Amygdala (tissue), 56 donors: ENCODE measurements at places on chromosomes 11 and 22.

GRCh38 chr11:65357856-65358356 lies 3.4 kb downstream of the TIGD3 start:
- DNase-seq = no peak

DNA sequence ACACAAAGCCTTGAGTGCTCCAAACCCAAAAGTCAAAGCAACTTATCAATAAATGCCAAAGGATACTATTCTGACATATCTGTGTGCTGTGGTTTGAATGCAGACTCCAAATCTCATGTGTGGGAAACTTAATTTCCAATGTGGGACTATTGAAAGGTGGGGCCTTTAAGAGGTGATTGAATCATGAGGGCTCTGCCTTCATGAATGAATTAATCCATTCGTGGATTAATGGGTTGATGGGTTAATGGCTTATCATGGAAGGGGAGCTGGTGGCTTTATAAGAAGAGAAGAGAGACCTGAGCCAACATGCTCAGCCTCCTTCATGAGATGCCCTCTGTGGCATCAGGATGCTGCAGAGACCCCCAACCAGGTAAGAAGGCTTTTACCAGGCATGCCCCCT lies 16.8 kb upstream of the ZNF280A start:
- DNase-seq = no peak

GRCh38 chr11:101582236-101582988 lies 1.4 kb downstream of the TRPC6 start:
- no peak for DNase-seq

DNA sequence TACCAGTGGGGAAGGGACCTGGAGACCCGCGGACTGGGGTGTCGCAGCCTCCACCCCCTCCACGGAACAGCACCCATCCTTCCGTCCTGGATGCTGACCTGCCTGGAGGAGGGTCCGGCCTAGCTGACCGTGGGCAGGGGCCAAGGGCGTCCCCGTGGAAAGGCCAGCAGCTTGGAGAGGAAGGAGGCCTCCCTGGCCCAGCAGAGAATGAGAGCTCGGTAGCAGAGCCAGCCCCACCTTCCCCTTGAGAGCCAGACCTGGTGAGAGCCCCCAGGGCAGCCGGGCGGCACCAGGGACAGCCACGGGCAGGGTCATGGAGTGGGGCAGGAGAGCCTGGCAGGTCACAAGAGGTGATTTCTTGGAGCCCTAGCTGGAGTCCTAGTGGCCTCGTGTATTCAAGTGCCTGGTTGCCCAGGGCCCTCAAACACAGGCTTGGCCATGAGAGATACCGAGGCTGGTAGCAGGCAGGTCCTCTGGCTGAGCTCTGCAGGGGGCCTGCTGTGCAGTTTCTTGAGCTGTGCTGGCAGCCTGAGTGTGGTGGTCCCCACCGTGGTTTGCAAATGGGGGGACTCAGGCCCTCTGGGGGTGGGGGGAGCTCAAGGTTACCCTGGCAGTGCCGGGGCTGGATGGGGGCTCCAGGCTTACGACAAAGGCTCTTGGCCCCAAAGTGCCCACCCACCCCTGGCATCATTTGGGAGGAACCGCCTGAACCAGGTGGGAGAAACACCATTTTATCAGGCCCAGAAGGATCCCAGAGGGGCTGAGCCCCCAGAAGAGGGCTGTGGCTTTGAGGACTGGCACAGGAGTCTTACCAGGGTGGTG lies 7.6 kb downstream of the TSPAN32 start:
- DNase-seq = no peak

- no peak for DNase-seq
Measured at GRCh38 chr22:26592421-26592891, 2.5 kb upstream of the TPST2 start.

- DNase-seq = no peak
Measured at GRCh38 chr11:9576701-9577381, 3.4 kb downstream of the WEE1 start.

DNA sequence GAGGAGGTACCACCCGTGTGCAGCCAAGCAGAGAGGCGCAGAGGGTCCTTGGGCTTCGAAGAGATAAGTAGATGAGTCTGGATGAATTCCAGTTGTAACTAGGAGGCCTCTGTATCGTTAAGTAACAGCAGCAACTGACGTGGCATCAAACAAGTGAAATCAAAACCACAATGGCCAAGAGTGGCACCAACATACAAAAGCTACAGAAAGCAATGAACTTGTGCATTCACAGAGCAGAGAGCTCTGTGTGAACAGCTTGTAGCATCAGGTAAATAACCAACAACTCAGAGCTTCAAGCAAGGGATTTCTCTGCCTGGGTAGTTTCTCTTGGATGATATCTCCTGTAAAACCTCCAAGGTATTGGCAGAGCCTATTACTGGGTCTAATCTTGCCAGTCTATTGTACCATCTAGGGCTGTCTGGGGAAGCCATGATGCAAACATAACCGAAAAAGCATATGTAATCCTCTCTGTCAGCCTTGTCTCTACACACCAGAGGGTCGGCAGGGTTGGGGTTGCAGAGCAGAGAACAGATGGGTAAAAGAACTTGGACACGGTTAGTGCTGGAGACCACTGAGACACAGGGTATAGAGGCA lies 83.1 kb upstream of the USP47 start:
- no peak for DNase-seq

- no peak for DNase-seq
Measured at GRCh38 chr11:66857234-66857926, 516 bp downstream of the LRFN4 start.

DNA sequence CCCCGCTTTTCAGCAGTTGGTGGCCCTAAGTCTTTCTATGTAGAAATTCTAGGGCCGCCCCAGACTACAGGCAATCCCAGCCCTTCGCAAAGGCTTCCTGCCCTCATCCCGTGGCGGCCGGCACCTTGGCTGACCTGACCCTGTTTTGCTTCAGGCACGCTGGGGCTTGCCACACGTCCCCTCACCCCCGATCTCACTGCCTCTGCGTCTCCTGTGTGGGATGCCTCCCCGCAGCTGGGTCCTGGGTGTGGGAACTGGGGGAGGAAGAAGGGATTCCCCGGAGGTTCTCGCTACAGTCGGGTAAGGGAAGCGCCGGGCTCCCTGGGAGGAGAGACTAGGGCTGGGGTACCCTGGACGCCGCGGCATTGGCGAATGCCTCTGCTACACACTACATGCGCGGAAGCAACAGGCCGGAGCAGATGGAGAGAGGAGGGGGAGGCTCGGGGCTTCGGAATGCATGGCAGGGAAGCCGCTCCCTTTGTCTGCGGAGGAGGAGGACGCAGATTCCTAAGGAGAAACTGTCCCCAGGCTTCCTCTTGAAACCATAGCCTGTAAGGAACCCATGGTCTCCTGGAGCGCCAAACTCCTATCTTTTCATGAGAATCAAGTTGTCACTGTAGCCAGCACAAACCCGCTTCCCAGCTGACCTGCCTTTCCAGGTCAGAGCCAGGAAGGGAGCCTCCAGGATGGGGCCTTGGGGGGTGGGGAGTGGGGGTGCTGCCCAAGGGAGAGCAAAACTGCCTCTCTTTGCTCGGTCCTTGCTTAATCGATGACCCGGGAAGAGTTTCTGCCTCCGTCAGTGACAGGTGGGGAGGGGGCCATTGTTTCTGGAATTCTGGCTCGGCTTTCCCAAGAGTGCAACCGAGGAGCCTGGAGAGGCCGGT lies 1.4 kb downstream of the DTX4 start:
- peak; percentile 35 for DNase-seq

- no peak for DNase-seq
Measured at GRCh38 chr22:20905415-20906386, 11.5 kb upstream of the CRKL start.

- DNase-seq = no peak
Measured at GRCh38 chr11:77324508-77324907, 23.0 kb upstream of the GDPD4 start.

DNA sequence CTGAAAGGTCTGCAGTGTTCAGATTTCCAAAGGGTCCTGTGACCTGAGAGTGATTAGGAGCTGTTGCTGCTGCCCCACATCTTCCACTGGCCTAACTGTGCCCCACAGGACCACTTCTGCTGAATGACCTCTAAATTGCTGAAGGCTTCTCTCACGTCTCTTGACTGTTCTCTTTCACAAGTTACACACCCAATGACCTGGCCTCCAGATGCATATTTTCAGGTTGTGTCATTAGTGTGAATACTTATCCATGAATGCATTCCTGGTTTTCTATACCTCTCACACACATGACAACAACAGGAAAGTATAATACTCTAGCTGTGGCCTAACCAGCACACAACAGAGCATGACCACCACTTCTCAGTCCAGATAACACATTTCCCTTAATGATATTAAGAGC lies 15.4 kb downstream of the PRR14L start:
- DNase-seq = no peak

DNA sequence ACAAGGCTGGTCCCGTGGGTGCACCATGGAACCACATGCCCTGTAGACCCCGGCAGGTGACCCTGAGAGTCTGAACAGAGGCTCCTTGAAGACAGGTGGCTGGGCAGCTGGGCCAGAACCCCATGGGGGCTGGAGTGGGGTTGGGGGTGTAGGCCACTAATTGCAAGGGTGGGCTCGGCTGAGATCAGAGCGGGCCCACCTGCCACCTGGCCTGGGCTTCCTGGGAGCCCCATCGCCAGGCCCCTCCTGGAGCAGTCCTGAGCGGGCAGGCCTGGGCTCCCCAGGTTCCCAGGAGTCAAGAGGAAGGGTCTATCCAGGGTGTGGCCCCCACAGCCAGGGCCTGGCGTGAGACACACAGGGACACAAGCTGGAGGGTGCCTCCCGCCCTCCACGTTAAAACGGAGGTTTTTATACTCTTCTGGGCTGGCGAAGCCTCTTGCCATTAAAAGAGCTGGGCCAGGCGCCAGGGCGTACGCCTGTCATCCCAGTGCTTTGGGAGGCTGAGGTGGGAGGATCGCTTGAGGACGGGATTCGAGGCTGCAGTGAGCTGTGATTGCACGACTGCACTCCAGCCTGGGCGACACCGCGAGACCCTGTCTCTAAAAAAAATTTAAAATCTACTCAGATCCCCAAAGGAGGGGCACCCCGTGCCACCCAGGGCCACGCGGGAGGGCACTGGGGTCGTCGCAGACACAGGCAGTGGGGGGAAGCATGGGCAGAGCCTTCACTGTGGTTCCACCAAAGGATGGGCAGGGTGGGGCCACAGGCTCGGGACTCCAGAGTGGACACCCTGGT lies 4.8 kb upstream of the TRABD start:
- DNase-seq = no peak

DNA sequence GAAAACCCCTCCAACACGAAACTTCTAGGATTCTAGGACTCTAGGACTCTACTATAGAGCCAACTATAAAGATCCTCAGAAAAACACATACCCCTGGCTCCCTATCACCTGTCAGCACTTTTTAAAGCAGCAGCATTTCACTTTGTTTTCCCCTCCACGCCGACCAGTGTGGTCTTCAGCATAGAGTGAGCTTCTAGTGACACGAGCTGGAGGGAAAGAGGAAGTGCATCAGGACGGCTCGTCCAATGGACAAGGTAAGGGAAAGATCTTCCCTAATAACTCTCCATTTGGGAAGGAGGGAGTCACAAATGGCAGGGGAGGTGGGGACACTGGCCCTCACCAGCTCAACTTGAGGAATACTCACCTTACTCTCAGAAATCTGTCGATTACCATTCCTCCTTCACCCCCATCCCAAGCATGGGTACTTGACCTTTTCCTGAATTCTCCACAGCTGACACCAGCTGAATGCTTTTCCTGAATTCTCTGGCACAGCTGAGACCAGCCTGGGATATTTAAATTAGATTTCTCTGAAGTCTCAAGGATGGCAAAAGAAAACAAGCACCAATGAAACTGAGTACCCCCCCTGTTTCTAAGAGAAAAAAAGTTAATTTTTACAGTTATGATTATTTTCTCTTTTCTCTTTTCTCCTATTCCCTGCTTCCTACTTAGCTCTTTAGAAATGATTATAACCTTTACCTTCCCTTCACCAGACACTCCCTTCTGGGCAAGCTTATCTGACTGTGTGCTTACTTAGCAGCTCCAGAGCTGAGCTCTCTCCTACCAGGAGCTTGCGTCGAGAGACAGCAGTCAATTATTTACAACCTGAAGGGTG lies 33.3 kb upstream of the NNMT start:
- DNase-seq = no peak

DNA sequence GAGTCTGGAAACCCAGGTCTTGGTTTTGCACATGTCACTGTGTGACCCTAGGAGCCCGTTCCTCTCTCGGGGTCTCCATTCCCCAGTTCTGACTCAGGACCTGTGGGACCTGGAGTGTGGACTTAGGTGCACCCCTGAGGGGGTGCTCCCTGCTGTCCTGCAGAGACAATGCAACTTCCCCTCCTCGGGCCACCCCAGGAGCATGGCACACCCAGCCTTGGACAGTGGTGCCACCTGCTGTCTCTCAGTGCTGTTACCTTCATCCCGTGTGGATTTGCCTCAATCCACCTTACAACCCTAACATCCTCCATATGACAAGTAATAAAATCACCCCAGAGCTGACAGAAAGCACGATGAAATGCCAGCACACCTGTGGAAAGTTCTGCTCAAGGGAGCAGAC lies 27.5 kb upstream of the CRYBB3 start:
- no peak for DNase-seq

- DNase-seq = no peak
Measured at GRCh38 chr22:46826438-46827135, 64.1 kb downstream of the TBC1D22A start.

- no peak for DNase-seq
Measured at GRCh38 chr11:27124514-27125264, 84.1 kb downstream of the BBOX1 start.

- no peak for DNase-seq
Measured at GRCh38 chr11:120537996-120538395, 26.4 kb downstream of the GRIK4 start.

DNA sequence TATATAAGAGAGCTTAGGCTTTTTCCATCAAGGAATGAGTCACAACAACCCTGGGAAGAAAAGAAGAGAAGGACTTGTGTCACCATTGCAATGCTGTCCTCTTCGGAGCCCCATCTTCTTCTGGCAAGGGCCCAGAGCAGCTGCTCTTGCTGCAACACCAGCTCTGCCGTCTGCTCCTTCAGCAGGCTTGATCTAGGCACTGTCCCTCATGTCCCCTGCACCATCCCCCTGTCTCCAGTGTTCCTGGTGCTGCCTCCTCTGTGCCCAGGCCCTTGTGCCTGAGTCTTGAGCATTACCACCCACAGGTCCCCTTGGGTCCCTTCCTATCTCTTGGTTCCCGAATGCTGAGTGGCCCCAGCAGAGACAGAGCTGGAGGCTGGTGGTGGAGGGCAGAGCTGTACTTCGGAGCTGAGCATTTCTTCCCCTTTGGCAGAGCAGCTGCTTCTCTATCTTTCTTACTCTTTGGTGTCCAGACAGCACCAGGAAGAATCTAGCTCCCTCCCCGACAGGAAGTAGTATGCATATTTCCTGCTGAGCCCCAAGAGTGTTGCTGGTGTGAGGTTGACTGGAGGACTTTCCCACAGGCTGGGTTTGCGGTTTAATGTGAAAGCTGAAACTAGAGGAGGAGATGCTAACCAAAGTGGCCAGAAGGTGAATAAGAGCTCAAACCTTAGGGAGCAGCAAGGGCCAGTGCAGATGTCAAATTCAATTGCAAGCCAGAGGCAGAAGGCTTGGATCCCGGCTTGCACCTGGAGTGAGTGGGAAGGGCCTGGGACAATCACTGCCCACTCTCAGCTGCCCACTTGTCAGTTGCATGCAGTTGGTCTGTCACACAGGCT lies 27.8 kb downstream of the WEE1 start:
- DNase-seq = no peak

- no peak for DNase-seq
Measured at GRCh38 chr22:37416389-37416788, 10.9 kb downstream of the ELFN2 start.

GRCh38 chr22:31618471-31619176 lies 43.4 kb downstream of the PISD start:
- no peak for DNase-seq
